Amniotic epithelial cell (primary cell): ENCODE measurements at places on chromosomes 1 and 21.

- DNase-seq, result peak; percentile 71
Observed at GRCh38 chr1:192512426-192513162, 63.0 kb upstream of the RGS1 start.

- no peak for DNase-seq
Observed at GRCh38 chr1:211739671-211740411, 64.4 kb upstream of the NEK2 start.

DNA sequence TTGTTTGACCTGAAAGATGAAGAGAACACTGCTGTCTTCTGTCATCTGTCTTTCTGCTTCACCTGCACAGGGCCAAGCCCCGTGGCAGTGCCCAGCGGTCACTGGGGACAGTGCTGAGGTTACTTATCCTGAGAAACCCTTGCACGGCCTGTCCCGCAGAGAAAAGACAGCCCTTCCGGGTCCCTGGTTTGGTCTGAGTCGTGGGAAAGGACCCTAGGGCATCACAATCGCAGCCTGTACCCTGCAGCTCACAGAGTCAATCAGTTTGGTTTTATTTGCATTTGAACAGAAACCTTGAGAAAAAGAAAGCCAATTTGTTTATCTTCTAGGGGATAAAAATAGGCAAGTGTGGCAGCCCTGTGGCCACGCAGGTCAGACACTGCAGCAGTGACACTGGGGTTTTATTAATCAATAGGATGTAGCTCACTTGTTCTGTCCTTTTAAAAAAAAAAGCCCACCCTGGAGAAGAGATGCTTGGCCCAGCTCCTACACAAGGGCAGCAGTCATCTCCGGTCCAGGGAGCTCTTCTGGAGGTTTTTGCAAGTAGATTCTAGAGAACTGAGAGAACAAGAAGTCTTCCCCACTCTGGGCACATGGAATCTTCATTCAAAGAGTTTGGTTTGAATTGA lies 120.0 kb downstream of the PEX14 start:
- no peak for DNase-seq

GRCh38 chr1:93095804-93096585 lies 16.9 kb downstream of the MTF2 start:
- DNase-seq, result no peak

- no peak for DNase-seq
Observed at GRCh38 chr1:913491-914130, 10.1 kb upstream of the SAMD11 start.

GRCh38 chr1:8578936-8579335 lies 238.5 kb downstream of the RERE start:
- no peak for DNase-seq

DNA sequence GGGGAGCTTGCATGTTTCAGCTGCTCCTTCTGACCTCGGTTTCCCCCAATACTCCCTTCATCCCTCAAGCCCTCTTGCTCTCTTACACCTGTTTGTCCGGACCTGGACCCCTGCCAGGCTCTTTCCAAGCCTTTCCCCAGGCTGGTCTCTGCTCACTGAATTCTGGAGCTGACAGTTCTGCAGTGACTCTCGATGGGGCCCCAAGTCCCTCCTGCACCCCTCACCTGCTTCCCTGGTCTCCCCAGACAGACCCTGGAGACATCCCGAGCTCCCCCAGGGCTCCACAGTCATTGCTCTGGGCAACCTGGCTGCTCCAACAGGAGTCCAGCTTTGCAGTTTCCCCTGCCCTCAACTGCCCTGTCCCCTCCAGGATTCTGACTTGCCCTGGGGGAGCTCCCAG lies 198.6 kb downstream of the GRIK3 start:
- DNase-seq, result no peak

DNA sequence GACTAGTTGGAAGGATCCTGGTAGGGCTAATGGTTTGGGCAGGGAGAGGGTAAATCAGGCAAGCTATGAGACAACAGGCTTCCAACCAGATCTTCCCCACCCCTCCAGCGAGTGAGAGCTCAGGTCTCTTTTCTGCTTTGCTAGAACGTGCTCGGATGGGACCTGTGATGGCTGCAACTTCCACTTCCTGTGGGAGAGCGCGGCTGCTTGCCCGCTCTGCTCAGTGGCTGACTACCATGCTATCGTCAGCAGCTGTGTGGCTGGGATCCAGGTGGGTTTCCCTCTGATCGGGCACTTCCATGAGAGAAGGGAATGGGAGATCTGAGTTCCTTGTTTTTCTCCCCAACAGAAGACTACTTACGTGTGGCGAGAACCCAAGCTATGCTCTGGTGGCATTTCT lies 14.0 kb upstream of the SARS1 start:
- no peak for DNase-seq

DNA sequence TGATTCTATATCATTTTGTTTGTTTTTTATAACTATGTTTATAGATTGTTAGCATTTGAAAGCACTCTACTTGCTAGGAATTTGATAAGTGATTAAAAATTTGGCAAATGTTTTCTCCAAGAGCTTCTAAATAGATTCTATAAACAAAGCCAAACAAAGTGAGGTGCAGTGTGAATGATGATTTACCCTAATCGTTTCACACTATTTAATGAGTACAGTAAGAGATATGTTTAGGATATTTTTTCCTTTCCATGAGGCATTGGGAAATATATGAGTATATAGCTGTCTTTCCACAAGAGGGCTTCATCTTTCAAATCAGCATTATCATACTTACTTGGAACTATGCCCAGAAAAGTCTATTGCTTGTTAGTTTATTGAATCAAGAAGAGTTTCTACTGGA lies 277.0 kb upstream of the BRINP3 start:
- DNase-seq, result peak; percentile 43

- DNase-seq, result no peak
Observed at GRCh38 chr1:29960876-29961275, 724.6 kb downstream of the PTPRU start.

DNA sequence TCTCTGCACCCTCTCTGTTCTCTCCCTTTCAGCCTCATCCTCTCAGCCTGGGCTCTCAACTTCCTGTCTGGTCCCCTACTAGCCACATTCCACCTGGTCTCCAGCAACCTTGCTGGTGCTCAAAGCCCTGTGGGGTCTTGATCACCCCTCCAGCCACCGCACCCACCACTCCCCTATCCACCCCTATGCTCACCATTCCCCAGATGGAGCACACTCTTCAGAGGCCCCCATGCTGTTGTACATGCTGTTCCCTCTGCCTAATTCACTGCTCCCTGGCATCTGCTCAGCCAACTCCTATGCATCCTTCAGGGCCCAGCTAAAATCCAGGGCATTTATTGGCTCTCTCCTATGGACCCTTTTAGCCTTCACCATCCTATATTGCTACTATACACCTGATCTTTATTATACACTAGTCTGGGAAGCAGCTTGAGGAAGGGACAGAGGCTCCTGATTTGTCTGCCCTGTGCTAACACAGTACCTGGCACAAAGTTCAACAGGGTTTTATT lies 81.0 kb downstream of the GLIS1 start:
- DNase-seq, result no peak

DNA sequence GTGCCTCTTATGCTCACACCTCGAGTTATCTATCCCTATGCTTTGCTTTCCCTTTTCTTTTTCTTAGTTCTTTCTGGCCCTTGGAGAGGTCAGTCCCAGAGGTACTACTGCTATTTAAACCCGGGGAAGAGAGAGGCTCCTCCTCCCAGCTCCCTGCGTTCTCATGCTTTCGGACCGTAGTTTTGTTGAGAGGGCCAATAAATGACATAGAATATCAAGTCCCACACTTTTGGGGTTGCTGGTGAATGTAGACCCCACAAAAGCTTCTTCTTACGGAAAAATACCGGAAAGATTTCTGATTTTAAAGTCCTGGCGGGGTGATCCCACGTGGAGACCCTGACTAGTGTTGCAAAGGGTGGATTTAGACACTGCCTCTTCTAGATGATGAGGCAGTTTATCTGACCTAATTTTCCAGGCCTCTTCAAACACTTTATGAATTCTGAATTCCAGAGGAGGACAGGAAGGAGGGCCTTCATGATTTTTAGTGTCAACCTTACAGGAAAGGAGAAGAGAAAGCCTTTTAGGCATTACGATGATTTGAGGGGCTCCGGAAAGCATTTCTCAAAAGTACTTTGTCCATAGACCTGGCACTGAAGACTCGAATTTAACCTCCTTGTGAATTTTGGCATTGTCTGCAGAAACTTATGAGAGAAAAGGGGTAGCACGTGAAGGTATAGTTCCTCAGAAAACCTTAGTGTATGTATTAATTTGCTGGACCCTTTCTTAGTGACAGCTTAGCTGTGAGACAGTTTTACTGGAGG lies 694 bp downstream of the TMEM167B start:
- DNase-seq, result peak; percentile 50

DNA sequence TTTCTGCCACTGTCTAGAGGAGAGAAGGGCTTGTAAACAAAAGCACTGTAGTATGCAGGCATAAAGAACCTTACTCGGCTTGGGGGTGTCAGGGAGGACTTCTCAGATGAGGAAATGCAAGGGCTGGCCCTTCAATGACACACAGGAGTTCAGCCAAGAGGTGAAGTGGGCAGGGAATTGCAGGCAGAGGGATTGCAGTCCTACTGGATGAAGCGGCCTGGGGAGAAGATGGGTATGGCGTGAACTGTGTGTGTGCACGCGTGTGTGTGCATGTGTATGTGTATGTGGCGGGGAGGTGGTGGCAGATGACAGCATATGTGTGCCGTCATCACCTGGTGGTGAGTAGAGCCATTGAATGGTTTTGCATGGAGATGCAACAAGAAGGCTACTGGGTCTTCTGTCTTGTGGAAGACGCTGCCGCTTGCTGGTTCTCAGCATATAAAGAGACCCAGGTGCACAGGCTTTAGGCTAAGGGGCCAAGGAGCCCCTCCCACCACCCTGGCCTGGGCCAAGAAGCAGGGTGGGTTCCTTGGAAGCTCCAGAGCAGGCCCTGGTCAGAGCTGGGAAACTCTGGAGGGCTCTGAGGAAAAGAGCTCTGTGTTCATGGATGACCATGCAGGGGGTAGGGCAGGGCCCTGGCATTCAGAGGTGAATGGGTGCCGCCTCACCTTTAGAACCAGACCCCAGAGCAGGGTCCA lies 4.1 kb upstream of the EPS8L3 start:
- DNase-seq, result peak; percentile 56

GRCh38 chr1:169003864-169004516 lies 102.5 kb upstream of the ATP1B1 start:
- no peak for DNase-seq

DNA sequence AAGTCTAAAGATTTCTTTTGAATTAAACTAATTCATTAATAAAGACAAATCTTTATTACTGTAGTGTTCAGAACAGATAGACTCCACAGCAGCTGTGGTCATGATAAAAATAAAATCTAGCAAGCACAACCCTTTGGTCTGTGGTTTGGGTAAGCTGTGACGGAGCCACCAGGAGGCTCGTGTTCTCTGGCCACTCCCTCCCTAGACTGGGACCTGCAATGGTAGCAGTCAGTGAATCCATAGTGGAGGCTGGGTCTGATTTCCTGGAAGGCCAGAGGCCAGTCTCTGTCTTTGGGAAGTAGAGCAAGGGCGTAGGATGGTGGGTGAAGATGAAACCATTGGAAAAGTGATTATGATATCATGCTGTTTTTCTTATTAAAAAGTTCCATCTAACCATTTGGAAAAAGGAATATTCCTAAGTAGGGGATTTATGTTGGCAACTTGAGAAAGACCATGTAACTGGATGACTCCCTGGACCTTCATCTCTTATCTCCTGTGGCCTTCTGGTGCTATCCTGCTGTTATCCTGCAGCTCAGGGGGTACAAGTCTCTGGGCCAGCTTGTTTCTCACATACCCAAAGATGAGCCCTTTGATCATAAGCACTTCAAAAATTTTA lies 39.0 kb downstream of the TENT5C start:
- no peak for DNase-seq

GRCh38 chr1:10657088-10657847 lies 139.2 kb downstream of the CASZ1 start:
- no peak for DNase-seq

GRCh38 chr1:185663771-185664296 lies 70.4 kb upstream of the HMCN1 start:
- peak; percentile 6 for DNase-seq

DNA sequence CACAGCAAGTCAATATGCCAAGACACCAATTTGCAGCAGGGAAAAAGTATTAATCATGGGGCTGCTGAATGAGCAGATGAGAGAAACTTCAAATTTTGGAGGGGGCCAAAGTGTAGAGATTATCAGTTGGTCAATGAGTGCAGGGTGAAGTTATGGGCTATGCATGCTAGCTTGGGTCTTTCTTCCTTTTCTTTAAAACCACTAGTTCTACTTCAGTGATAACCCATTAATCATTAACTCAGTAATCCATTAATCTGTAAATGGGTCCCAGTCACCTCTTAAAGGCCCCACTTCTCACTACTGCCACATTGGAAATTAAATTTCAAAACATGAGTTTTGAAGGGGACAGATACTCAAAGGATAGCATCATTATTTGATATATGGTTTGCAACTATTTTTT lies 688.6 kb upstream of the ADGRL4 start:
- DNase-seq, result no peak

DNA sequence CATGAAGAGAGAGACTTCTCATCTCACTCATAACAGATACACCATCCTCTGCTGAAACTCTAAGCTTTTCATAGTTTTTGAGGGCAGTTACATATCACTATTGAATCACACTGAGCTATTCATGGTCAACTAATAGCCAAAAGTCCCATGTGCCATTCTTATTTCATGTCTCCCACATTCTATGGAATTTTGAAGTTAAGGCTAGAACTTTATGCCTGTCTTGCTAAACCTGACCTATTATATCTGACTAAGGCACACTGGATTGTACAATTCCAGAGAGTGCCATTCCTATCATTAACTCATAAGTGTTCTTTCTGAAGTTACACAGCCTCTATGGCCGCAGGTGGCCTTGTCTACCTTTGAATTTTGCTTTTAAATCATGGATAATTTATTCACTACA lies 254.3 kb downstream of the PTPRC start:
- no peak for DNase-seq

- DNase-seq, result no peak
Observed at GRCh38 chr1:154626456-154627256, 18.7 kb upstream of the ADAR start.

GRCh38 chr1:168408884-168409283 lies 128.2 kb downstream of the TBX19 start:
- DNase-seq, result peak; percentile 68

DNA sequence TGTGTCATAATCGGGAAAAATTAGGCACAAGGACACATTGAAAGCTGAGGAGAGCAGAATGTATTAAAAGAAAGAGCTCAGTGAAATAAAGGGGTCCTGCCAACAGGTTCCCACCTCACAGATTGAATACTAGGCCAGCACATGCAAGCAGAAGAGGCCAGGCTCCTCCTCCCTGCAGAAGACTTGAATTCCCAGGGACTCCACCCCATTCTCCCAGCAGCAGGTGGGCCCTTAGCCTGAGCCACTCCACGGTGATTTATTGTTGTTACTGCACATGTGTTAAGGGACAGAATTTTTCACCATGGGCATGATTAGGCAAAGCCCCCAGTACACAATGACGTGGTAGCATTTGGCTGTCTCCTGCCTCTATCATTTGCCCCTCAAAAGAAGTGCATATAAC lies 1844.7 kb downstream of the NCAM2 start:
- DNase-seq, result no peak

- no peak for DNase-seq
Observed at GRCh38 chr1:50447961-50448360, 24.7 kb upstream of the DMRTA2 start.

DNA sequence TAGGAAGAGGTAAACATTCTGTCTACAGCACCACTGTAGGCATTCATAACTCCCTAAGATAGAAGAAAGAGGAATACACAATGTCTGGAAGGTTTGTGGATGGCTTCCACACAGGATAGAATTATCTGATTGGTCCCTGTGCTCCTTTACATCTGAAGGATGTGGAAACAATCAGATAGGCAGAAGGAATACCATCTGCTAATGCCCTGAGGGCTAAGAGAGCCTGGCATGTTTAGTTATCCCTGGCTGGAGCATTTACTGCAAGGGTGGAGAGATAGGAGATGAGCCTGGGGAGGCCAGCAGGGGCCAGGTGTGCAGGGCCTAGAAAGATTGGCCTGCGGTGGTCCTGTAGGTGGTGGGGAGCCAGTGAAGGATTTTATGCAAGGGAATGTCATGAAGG lies 8.6 kb upstream of the ACBD3 start:
- DNase-seq, result no peak
